Cortex of kidney (tissue), 1 donor: ENCODE measurements at places on chromosomes 2 and 18.

- no peak for DNase-seq
Observed at GRCh38 chr2:69572641-69573040, 70.9 kb downstream of the AAK1 start.

DNA sequence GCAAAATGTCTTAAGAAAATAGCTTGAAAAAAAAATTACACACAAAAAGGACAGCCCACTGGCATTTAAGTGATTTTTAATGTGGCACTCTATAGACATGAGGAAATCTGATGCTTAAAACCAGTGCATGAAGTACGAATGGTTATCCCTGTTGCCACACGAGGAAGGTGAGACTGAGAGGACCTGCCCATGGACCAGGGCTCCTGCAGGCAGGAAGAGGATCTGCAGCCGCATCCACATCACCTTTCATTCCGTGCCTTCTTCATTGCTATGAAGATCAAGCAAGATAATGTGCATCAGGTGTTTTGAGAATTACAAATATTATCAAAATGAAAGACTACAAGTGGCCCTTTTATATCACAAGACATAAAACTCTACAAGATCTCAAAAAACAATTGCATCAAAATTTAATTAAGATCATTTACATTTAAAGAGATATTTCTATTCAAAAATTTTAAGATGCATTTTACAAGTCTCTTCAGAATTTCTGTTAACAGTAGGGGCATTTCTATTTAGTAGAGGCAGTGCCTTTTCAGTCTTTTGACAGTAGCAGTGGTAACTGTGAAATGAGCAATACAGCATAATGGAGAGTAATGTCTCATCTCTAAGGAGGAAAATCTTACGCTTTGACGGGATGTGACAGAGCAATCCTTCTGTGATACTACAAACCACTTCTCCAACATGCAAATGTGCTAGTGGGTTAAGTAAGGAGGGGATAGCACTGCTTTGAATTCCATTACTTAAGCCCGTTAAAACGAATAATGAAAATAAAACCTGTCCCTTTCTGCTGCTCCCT is 83.4 kb downstream of the SLC5A7 start:
- DNase-seq = no peak

DNA sequence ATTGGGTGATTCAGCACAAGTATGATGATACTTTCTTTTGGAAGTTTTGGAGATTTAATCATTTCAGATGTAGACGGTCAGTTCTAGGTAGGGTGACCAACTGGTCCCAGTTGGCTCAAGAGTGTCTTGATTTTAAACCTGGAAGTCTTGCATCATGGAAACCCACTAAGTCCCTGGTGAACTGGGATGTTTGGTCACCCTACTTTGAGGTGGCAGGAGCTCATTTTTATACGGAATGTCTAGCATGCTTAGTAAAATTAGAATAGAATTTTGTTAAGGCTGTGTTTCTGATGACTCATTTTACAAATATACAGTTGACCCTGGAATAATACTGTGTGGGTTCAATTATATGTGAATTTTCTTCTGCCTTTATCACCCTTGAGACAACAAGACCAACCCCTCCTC is 61.5 kb upstream of the DOCK10 start:
- no peak for DNase-seq

DNA sequence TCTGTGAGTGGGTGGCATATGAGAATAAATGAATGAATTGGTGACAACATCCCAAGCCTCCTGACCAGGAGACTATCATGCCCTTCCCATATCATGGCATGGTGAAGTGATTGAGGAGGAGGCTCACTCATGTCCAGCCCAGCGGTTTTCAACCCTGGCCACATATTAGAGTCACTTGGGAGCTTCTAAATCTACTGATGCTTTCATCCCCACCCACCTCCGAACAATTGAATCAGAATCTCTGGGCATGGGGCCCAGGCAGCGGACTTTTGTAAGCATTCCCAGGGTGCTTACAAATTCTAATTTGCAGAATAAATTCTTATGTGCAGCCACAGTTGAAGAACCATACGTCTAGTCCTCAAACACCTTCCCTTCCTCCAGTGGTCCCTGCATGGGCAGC is 81.7 kb upstream of the SEC11C start:
- DNase-seq = no peak

DNA sequence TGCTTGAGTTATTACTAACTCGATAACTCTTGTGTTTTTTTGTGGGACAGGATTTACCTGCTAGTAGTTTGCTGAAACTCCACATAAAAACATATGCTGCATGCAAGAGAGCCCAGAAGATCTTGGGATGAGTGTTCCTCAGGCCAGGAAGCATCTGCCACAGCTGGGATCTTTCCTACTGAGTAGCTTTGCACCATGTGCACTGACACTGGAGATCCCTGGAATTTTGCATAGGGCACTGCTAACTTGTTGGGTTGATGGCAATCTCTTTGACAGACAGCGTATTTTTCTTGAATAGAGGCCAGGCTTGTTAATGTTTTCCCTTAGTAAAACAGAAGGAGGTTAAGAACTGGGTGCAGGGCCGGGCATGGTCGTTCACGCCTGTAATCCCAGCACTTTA is 808 bp upstream of the SERPINB11 start:
- DNase-seq = no peak

- DNase-seq = no peak
Observed at GRCh38 chr18:32056613-32057358, 34.9 kb upstream of the RNF138 start.

- no peak for DNase-seq
Observed at GRCh38 chr18:45926085-45926484, 41.0 kb downstream of the EPG5 start.

DNA sequence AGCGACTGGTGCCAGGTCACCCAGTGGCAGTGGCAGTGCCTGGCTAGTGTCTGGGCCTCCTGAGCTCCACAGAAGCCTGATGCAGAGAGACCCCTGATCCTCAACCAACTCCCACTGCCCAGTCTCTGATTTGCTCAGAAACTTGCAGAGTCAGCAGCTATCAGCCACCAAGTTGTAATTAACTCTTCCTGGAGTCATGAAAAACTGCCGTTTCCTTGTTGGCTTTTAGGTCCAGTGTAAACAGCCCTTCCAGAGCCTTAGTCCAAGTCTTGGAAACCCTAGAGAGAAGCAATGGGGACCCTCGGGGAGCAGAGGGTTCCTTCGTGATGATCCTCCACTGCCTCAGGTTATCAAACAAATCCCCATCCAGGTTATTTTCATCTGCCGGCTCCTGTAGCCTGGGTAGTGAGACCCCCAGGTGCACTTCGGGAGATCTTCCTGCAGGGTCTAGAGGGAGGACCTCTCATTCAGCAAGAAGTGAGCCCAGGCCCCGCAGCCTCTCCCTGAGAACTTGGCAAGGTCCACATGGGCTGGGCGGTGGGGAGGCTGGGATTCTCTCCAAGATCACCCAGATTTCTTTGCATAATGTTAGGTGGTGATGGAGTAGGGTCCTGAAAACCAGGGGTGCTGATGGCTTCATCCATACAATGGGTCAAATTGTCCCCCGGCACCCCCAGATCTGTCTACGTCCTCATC is 137.7 kb upstream of the HDAC4 start:
- DNase-seq = no peak

DNA sequence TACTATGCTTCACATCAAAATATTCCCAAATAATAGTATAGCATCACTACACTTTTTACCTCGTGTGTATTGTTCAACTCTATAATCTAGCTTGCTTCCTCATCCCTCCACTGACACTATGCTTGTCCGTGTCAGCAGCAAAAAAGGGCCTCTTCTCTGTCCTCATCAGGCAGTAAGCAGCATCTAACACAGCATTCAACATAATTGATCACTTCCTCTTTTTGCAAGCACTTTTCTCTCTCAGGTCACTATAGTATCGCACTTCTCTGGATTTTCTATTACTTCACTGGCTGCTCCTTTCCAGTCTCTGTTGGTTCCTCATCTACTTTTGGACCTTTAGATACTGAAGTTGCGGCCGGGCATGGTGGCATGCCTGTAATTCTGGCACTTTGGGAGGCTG is 64.9 kb upstream of the ZSWIM2 start:
- no peak for DNase-seq

- no peak for DNase-seq
Observed at GRCh38 chr2:99605036-99605435, 115.2 kb upstream of the REV1 start.

GRCh38 chr2:179842498-179843153 is 18.8 kb downstream of the ZNF385B start:
- no peak for DNase-seq

GRCh38 chr2:120750488-120751210 is 15.0 kb downstream of the GLI2 start:
- no peak for DNase-seq

DNA sequence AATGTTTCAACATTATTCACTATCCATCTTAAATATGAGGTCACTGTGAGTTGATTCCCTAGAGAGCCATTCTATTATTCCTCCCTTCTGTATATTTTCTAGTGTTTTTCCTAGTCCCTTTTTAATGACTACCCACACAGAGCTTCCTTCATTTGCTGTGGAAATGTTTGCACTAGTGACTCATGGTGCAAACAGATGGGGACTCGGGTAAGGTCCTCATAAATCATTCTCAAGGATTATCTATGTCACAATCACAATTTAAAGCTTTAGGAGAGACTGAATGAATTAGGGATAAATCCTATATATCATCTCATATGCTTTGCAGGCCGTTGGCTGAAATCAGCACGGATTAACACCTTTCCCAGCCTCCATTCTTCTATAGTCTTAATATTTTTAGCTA is 159.6 kb downstream of the DCC start:
- no peak for DNase-seq

DNA sequence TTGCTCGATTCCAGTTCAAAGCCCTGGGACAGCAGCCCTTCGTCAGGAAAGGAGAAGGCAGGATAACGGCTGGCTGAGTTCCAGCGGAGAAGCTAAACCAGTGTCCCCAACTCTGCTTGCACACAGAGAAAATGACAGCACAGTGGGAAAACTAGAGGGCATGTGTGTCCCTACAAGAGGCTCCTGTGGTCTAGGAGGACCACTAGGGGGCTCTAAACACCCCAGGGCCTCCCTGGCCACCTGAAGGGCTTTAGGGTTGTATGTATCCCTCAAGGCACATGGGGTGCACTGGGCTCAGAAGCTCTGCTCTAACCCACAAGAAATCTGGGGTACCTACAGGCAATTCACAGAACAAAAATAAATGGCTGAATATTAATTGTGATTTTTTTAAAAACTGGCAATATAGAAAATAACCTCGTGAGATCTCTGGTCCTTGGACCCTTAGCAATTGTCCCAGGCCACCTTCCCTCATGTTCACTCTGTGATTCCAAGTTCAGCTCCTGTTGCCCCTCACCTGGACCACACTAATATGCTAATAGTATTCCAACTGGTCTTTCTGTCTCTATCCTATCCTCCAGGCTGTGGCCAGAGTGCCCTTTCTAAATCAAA is 17.5 kb downstream of the STAT1 start:
- no peak for DNase-seq

- DNase-seq = no peak
Observed at GRCh38 chr2:207617011-207617671, 8.1 kb downstream of the METTL21A start.

DNA sequence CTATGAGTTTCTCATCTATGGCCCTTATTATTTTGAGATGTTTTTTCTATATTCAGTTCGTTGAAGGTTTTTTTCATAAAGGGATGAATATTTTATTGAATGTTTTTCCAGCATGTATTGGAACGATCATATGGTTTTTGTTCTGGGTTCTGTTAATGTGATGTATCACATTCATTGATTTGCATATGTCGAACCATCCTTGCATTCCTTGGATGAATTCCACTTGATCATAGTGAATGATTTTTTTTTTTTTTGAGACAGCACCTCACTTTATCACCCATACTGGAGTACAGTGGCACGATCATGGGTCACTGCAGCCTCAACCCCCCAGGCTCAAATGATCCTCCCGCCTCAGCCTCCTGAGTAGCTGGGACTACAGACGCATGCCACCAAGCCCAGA is 5.5 kb upstream of the NEMP2 start:
- DNase-seq = no peak

DNA sequence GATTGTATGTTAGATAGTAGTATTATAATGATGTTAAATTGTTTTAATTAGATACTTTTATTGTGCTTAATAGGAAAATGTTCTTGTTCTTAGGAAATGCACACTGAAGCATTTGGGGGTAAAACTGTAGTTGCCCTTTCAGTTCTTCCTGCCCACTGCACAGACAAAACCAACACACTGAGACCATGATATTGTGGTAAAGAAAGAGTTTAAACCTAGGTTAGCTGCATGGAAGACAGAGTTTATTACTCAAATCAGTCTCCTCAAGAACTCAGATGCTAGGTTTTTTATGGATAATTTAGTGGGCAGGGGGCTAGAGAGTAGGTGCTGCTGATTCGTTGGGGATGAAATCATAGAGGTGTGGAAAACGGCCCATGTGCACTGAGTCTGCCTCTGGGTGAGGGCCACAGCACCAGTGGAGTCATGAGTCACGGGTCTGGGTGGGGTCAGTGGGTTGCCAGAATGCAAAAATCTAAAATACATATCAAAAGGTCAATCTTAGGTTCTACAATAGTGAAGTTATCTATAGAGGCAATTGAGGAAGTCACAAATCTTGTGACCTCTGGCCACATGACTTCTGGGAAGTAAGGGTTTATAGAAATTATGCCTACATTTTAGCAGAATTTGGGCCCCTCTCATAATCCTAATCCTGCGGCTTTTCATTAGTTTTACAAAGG is 283.4 kb upstream of the FBXO11 start:
- DNase-seq = no peak

GRCh38 chr2:101736233-101736632 is 38.7 kb downstream of the MAP4K4 start:
- DNase-seq = no peak

GRCh38 chr2:136116151-136116812 is 1.7 kb downstream of the CXCR4 start:
- DNase-seq = no peak

- no peak for DNase-seq
Observed at GRCh38 chr2:113123726-113124125, 3.7 kb upstream of the IL1RN start.

- no peak for DNase-seq
Observed at GRCh38 chr2:85409845-85410583, at the start of gene CAPG. Gene CAPG (minus strand): TSS chr2:85410366. CDS start chr2:85402145, 8,221 bp downstream.

GRCh38 chr18:76571689-76572088 is 76.6 kb upstream of the ZNF516 start:
- DNase-seq = no peak

DNA sequence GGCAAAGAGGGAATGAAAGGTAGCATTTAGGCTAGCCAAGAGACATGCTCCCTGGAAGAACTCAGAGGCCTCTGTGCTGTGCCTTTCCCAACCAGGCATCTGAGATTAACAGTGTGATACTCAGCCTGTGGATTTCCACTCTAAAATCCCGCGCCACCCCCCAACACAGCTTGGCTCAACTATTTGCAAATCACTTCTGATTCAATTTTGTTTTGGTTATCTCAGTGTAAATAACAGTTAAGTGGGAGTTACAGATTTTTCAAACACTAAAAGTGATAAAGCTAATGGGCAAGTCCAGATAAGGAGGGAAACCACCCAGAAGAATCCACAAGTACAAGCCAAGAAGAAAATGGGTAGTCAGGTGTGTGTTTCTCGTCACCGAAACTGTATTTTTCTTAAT is 1.4 kb upstream of the NRP2 start:
- no peak for DNase-seq
